ENCODE measurements at places on chromosomes 5 and 9.

- no peak for DNase-seq
These were observed 6.4 kb upstream of the JMY start for GRCh38 chr5:79229357-79230174.

- DNase-seq: no peak
These were observed 128.4 kb upstream of the ADRA1B start for GRCh38 chr5:159787837-159788236.

- no peak for DNase-seq
These were observed 45.4 kb upstream of the MYOT start for GRCh38 chr5:137822158-137822764.

DNA sequence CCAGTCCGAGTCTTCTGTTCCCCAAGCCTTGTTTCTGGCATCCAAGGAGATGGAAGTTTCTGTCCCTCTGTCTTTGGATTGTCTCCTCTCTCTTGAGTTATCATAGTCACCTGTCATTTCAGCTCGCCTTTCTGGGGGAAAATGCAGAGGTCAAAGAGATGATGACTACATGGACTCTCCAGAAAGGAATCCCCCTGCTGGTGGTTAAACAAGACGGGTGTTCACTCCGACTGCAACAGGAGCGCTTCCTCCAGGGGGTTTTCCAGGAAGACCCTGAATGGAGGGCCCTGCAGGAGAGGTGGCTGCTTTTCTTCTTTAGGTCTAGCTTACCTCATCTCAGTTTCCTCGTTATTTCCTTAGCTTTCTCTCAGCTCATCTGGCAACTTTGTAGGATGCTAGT, 25.1 kb downstream of the ERAP2 start:
- DNase-seq: no peak

- DNase-seq: no peak
These were observed 375.1 kb downstream of the CHSY3 start for GRCh38 chr5:130279386-130279785.

GRCh38 chr9:105854783-105855724, 160.7 kb downstream of the TMEM38B start:
- no peak for DNase-seq

DNA sequence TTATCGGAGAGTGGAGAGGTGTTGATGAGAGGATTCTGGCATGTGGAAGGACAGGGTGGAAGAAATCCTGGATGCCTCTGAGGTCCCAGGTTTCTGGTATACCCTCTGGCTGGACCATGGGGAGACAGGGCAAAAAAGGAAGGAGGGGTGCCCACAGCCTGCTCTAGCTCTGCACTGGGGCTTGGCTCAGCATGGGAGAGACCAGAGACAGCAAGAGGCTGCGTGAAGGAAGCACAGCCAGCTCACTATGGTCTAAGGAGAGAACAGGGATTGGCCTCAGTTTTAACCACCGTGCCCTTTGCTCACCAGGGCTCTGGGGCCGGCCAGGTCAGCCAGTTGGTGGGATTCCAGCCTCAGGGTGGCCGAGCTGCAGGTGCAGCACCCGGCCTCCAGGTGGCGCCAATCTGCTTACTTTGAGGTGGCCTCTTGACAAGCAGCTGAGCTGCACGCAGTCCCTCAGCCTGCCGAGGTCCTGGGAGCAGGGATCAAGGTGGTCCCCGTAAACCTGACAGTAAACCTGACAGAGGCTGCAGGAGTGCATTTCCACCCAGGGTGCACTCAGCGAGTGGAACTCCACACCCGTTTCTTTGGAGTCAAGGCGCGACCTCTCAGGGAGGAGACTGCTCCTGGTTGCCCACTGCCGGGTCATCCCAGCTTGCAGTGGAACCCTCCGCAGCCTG, 25.0 kb upstream of the SPTLC1 start:
- peak; percentile 78 for DNase-seq

DNA sequence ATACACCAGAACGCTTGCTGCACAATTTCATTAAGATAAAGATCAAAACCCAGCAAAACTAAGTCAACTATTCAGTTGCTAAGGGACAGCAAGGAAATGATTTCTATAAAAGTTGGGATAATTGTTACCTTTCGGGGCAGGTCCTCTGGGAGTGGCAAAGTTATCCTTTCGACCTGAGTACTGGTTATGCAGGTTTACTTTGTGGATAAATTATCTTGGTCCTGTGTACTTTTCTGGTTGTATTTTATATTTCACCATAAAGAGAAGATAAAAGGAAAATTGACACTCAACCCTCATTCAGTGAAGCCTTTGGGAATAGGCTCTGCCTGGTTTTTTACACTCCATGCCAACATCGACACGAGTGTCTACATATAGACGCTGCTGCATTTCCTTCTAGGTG, 146.5 kb downstream of the SYK start:
- DNase-seq: no peak

- DNase-seq: no peak
These were observed 8.6 kb downstream of the SLC45A2 start for GRCh38 chr5:33975852-33976251.

DNA sequence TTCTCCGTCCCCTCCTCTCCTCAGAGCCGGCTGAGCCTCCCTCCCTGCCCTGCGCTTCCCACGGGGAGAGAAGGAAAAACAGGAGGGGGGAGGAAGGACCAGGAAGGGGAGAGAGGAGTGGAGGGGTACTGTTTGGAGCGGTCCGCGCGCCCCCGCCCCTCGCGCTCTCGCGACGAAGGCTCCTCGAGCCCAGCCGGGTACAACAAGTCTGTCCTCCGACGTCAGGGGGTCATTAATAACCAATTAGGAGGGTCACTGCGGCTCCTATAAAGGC, 480 bp upstream of the PRDM12 start:
- no peak for DNase-seq

- DNase-seq: no peak
These were observed 28.2 kb downstream of the SNX18 start for GRCh38 chr5:54545796-54546195.

GRCh38 chr9:133685653-133686609, 49.8 kb downstream of the DBH start:
- DNase-seq: no peak

DNA sequence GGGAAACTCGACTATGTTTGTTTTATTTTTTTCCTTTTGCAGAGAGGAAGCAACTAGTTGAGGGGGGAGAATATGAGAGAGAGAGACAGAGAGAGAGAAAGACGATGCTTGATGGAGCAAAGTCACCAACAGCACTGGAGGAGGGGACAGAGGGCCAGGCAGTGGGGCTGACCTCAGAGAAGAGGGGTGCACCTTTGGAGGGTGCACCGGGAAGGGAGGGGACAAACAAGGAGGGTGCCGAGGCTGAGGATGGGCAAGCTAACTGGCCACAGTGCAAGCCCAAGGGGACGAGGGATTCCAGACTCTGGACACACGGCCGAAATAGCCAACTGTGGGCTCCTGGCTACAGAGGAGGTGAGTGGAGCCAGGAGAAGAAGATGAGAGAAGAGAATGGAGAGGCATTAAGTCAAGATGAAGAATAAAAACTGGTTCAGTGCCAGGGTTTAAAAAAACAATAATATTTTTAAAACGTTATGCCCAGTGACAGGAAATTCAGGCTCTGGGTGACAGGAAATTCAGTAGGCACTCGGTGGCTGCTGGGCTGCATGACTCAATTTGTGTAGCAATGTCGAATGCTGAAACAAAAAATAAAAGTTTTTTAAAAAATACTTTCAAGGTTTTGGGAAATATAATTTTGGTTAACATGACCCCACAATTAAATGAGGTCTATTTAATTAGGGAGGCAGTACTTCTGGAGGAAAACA, 13.3 kb upstream of the GLRX start:
- DNase-seq: no peak

- no peak for DNase-seq
These were observed 128.5 kb upstream of the FAM174A start for GRCh38 chr5:100406640-100407039.

- no peak for DNase-seq
These were observed 108.5 kb downstream of the DOCK2 start for GRCh38 chr5:169745441-169746146.

GRCh38 chr9:6552033-6552432, 93.5 kb downstream of the GLDC start:
- DNase-seq: no peak

DNA sequence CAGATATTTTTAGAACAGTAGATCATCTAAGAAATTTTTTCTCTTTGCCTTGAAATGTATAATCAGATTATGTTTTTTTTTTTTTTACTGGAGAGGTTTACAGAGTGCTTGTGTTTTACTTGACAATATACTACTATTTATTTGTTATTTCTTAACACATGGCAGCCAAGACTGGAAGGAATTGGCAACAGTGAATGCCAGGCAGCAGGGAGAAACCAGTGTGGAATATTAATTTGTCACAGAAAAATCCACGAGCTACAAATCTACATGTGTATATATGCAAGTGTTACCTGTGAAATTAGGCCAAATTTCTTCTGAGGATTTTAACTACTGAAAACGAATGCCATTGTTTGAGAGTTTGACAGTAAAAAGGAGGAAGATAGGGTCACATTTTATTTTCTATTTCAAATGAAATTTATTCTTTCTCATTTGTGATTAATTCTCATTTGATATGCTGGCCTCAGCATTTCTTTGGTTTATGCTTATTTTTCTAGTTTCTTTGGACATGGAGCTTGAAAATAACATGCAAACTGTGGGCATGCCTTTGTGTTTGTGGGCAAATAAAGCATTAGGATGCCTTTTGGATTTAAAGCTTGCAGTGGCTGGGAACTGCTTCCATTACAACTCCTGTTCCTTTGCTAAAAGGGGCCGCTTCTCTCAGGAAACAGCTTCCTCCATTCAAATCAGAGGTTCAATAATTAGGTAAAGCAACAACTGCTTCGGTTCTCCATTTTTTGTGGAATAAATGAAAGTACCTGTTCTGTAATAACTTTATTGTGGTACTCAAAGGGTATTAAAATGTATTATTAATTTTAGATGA, 39.0 kb upstream of the ZFYVE16 start:
- no peak for DNase-seq

- no peak for DNase-seq
These were observed 86.7 kb upstream of the ICE1 start for GRCh38 chr5:5335700-5336264.

DNA sequence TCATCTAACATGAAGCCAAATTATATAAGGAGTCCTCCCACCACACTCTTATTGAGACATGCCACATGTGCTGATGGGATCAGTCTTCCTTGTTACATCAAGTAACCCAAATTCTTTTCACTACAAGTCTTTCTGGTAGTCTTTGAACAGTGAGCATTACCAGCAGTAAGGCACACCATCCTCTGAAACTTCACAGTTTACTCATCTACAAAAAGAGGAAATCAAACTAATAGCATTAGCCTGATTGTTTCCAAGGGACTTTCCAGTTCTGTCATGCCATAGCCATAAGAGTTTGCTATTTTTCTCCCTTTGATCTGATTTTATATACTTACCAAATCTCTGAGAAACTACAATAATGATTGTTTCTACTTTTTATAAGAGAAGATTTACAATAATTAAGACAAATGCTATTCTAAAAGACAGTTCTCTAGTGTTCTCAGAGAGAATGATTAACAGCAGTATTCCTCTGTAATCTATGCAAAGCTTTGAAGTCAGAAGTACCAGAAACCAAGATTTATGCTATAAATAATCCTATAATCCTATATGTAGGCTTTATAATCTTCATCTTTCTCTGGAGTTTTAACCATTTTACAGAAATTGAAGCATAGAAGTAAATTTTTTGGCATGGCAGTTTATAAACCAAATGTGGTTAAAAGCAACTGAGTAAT, 166.2 kb upstream of the ACO1 start:
- DNase-seq: no peak

DNA sequence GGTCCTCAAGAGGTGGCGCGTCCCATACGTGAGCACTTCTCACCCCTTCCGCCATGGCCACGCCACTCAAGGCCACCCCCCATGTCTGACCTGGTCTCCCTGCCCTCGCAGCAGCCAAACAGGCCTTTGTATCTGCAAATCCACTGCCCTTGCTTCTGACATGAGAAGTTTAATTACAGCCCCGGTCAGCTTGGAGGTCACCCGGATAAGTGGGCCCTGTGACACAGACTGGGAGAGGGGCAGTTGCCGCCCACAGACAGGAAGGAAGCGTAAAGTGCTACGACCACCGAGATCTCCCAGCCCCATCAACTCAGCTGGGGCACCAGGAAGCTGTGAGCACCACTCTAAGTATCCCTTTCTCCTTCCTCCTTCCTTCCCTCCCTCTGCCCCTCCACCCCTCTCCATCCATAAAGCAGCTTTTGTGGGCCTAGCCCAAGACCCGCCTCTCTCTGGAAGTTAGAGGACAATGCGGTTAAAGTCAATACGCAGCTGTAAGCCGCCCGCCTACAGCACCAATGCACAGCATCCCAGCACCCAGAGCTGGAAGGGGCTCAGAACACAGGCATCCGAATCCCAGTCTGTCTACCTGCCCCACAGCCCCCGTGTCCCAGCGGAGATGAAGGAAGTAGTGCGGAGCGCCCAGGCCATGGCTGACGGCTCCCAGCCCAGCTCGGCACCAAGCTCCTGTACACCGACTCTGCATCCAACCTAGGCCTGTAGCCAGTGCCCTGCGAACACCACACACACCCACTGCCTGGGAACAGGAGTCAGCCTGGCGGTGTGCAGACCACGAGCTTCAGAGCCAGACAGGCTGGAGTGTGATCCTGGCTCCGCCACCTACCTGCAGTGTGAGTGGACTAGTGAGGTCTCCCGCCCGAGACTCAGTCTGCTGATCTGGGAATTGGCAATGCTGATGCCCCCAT, 44.8 kb upstream of the RNF130 start:
- no peak for DNase-seq

DNA sequence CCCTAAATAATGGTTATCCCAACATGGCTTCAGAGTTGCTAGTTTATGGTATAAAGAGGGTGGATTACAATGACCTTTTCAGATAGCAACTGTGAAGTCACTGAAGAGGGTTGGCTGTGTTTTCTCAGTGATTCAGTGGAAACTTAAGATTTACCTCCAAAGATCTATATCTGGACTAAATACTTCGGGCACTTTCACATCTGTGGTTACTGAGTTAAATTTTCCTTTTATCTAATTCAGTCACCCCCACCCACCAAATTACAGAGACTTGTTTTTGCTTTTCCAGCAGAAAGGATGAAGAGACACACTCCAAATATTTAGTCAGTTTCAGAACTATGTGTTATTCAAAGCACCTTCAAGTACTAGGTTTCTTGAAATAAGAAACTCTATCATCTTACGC, 573.2 kb downstream of the CCDC171 start:
- no peak for DNase-seq

GRCh38 chr5:107476783-107477182, 194.0 kb downstream of the EFNA5 start:
- DNase-seq: no peak

- no peak for DNase-seq
These were observed 14.9 kb downstream of the BNIP1 start for GRCh38 chr5:173159256-173159655.

- DNase-seq: no peak
These were observed 6.6 kb downstream of the FBXW11 start for GRCh38 chr5:171999877-172000276.

GRCh38 chr5:89315286-89316100, 432.5 kb upstream of the MEF2C start:
- no peak for DNase-seq

- DNase-seq: no peak
These were observed 14.5 kb downstream of the C9orf43 start for GRCh38 chr9:113425072-113425471.

- no peak for DNase-seq
These were observed 463.7 kb downstream of the TMEM232 start for GRCh38 chr5:110262749-110263148.

All from stimulated activated CD4-positive, alpha-beta T cell treated with anti-CD3 and anti-CD28 coated beads, Interleukin-12 subunit alpha, Interleukin-12 subunit beta, amount 100 ng/mL, for 48 hours (primary cell).